Left ventricle myocardium inferior (tissue), 1 donor: ENCODE measurements at places on chromosomes 5 and 9. TPM values are rescaled to one million over a fixed set of nuclear protein-coding genes. Genes with fewer than 3 reads are reported as not detected.
A peak's percentile ranks its signal among the peaks of the same experiment; 100 is the strongest.

- DNase-seq, result no peak
Measured at GRCh38 chr5:10863763-10864383, 102.8 kb upstream of the DAP start.

GRCh38 chr5:45205403-45205961 is 396.7 kb downstream of the MRPS30 start:
- no peak for DNase-seq

DNA sequence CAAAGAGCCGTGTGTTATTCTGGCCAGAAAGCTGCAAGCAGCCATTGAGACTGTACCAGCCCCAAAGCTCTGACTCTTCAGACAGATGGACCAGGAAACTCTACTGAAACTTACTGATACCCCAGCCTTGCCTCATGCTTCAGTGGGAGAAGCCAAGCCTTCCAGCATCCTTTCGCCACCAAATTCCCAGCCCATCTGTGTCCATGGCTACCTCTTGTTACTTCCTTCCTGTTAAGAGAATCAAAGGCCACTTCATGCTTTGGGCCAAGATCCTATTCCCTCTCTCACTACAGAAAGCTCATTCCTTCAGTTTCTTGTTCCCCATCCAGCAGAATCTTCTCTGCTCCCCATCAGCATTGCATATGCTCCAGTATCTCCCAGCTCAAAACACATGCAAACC is 46.9 kb upstream of the FREM1 start:
- peak; percentile 47 for DNase-seq

- no peak for DNase-seq
Measured at GRCh38 chr5:355958-356357, 34.4 kb downstream of the AHRR start.

DNA sequence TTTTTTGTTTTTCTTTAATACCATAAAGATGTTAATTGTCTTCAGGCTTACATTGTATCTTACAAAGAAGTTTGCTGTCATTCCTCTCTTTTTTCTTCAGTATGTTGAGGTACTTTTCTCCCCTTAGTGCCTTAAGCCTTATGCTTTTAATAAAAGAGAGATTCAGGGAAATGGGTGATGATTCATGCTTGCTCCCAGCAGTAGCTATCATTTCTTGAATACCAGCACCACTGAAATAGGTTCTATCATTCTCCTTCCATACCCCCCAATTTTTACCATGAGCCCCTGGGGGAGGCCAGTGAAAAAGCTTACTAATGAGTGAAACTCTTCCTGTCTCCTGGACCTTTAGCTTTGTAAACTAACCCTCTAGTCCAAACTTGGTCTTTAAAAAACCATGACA is 165.0 kb downstream of the FBXL7 start:
- DNase-seq, result no peak

- no peak for DNase-seq
Measured at GRCh38 chr5:153896117-153896516, 142.6 kb downstream of the FAM114A2 start.

GRCh38 chr5:114238771-114239313 is 123.0 kb upstream of the KCNN2 start:
- DNase-seq, result no peak

- DNase-seq, result no peak
Measured at GRCh38 chr5:139708434-139708861, 60.3 kb downstream of the CXXC5 start.

DNA sequence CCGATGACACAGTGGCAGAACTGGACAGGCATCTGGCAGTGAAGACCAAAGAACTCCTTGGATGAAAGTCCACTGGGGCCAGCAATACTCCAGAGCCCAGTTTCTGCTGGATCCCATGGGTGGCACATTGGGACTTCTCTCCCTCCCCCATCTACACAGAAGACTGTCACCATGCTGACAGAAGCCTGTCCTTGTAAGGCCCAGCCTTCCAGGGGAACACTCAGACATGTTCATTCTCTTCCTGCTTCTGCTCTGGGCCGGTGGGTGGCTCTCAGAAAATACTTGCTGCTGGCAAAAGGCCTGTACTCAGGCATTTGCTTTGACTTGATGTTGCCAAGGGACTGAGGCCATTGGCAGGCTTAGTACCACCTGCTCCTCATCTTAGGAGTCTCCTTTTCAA is 48.3 kb upstream of the PTGS1 start:
- DNase-seq, result no peak

- no peak for DNase-seq
Measured at GRCh38 chr9:77469515-77470231, 178.4 kb downstream of the GNA14 start.

GRCh38 chr9:6816581-6816980 is 58.8 kb downstream of the KDM4C start:
- no peak for DNase-seq

- DNase-seq, result no peak
Measured at GRCh38 chr9:99359336-99359735, 137.3 kb downstream of the SEC61B start.

- DNase-seq, result no peak
Measured at GRCh38 chr5:114953565-114953964, 216.1 kb downstream of the TRIM36 start.

DNA sequence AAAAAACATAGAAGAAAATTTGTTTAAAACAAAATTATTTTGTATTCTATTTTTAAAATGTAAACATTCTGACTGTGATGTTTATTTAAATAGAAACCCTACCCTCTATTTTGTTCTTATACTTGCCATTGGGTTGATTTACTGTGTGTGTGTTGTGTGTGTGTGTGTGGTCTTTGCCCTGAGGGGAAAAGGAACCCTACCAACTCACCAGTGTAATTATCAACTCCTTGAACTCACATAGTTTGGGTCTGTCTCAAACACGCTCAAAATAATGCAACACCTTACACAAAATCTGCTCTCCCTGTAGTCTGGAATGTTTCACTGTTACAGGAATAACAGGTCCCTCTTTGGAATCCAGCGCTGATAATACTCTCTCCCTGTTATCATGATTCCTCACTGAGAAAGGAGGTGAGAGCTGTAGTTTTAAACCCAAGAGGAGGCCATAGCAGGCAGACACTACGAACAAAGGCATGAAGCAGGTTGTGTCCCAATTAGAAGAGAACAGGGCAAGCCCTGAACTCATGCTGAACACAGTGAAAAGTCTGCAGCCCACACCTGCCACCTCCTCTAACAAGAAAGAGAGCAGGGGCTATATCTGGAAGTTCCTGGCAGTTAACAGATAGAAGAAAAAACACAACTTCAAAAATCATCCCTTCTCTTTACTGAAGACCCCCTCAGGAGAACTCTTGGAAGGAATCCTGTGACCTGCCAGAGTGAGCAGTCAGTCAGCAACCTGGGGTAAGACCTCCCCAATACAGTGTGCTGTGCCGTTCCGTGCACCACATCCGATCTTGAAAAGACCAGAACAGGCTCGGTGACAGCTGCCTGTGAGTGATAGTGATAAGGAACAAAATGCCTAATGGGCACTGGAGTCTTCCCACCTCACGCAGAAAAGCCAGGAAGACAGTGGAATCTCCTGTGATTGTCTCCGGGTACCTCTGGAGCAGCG is 608.1 kb upstream of the ADAMTS16 start:
- DNase-seq, result no peak

DNA sequence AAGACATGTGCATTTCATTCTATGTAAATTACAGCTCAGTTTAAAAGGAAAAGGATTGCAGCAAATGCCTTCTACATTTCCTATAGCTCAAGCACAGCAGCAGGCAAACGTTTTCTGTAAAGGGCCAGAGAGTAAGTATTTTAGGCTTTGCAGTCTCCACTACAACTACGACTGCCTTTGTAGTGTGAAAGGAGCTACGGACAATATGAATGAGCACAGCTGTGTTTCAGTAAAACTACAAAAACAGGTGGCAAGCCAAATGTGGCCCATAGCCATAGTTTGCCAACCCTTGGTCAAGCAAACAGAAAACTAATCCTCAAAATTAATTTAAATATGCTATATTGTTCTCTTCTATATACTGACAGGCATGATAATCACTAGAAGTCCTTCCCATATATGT is 7.2 kb downstream of the PTBP3 start:
- no peak for DNase-seq

- DNase-seq, result no peak
Measured at GRCh38 chr9:106304401-106304920, 558.5 kb upstream of the ZNF462 start.

GRCh38 chr5:148791696-148792095 is 34.7 kb upstream of the ADRB2 start:
- DNase-seq, result no peak

DNA sequence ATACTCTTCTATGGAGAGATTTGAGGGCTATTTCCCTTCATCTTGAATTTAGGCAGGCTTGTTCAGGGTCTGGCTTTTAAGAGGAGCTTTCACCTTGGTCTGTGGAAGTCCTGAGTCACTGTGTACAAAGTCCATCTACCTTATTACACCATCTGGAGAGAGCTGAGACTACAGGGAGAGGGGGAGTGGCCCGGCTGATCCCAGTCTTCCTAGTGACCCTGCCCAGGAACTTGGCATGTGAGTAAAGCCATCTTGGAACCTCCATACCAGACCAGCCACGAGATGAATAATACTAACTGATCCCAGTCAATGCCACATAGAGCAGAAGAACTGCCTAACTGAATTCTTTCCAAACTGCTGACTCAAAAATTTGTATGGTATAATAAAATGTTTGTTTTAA is 8.4 kb upstream of the IL6ST start:
- DNase-seq, result no peak

DNA sequence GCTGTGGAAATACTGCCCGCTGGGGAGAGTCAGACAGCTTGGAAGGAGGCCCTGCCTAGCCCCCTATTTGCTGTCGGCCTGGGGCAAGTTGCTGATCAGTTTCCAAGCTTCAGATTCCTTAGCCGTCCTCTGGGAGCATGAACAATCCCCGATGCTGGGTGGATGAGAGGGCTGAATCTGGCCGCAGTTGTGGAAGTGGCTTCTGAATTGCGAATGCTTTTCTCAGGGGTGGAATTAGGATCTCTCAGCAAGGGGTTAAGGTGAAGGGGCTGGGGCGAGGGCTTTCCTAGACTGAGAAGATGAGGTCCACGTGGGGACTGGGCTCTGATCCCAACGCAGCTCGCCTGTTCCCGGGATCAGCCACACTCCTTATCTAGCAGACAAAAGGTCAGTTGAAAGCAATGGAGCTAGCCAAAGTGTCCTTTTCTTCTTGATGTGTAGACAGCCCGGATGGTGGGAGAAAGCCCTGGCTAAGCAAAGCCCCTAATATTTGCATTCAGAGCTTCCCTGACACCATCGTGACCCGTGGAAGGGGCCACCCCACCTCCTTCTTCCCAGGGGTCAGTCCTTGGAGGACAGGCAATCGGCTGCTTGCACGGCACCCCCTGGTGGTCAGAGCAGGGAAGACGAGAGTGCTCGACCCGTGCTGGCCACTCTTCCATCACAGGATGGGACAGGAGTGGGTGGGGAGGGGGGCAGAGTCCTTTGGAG is 54.9 kb downstream of the COL15A1 start:
- DNase-seq, result peak; percentile 89

GRCh38 chr5:131163276-131164119 is 1.6 kb downstream of the HINT1 start:
- no peak for DNase-seq

GRCh38 chr5:107418902-107419301 is 251.8 kb downstream of the EFNA5 start:
- DNase-seq, result no peak

DNA sequence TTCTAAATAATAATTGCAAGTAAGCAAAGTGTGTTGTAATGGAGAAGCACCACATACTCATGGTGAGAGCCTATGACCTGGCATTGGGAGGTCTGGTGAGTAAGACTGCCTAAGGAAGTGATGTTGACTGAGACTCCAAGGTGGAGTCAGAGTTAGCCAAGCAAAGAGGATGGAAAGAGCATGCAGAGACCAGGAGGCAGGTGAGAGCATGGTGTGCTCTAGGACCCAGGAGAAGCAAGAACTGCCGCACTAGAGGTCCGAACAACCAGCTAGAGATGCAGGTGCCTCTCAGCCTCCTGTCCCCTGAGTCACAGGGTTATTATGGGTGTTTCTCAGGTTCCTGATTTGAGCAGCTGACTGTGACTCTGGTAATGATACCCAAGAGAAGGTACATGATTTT is 27.3 kb downstream of the ANP32B start:
- no peak for DNase-seq

DNA sequence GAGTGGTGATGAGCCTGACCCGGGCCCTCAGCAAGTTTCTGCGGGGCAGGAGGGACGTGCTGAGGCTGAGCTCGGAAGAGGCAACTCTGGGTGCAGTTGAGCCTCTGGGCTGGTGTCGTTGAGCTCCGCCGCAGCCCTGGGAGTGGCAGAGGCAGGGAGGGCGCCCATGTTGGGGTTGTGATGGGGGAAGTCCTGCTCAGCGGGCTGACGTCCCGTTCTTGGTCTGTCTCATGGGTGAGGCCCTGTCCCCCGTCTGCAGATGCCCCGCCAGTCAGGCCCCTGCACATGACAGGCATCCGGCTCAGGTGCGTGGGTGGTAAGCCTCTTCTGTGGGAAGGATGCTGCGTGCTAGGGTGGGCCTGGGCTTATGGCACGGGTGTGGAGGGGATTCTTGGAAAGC is 64.3 kb downstream of the RXRA start:
- no peak for DNase-seq

GRCh38 chr9:131841765-131842318 is 102.0 kb upstream of the RAPGEF1 start:
- no peak for DNase-seq

GRCh38 chr5:179504191-179504590 is 46.2 kb upstream of the RUFY1 start:
- DNase-seq, result no peak

DNA sequence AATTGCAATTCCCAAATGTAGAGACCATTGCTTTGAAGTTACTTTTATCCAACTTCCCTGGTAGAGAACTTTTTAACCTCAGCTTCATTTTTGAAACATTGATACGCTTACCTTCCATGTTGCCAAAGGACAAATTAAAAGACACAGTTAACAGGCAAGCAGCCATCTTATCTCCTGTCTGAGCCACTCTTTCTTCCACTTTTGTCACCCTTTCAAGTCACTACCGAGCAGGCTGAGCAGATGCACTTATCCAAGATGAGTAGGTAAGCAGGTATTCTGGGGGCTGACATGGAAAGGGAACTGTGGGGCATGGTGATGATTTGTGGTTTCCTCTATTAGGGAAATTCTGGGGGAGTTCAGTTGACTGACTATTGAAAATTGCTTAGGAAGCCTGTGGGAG is 66.7 kb downstream of the DOCK2 start:
- DNase-seq, result no peak

GRCh38 chr9:114553202-114553601 is 34.4 kb upstream of the ATP6V1G1 start:
- DNase-seq, result no peak

- DNase-seq, result no peak
Measured at GRCh38 chr9:128333451-128333869, 6.9 kb upstream of the SLC27A4 start.

GRCh38 chr9:110142868-110143481 is 65.0 kb downstream of the C9orf152 start:
- DNase-seq, result no peak

The ESM1 gene
- total RNA-seq, result 1.2 TPM

The PFN3 gene
- total RNA-seq, result not detected

The HAPLN1 gene
- total RNA-seq, result 2.1 TPM

The PCDHB14 gene
- total RNA-seq, result 1.9 TPM

The LAMC3 gene
- total RNA-seq, result 0.66 TPM

The CDO1 gene
- 6.8 TPM for total RNA-seq

The STPG3 gene
- total RNA-seq, result 0.58 TPM

The SLC36A2 gene
- 0.16 TPM for total RNA-seq

The TTF1 gene
- 16.2 TPM for total RNA-seq
